ENCODE measurements at places on chromosomes 1 and 21.
A peak's percentile ranks its signal among the peaks of the same experiment; 100 is the strongest.

- DNase-seq: no peak
- H3K4me3 ChIP-seq: no peak overlapping the region
- no peak overlapping the region for H3K27ac ChIP-seq
- no peaks in the 10 kb centered on the region for H3K36me3 ChIP-seq
Measured at GRCh38 chr1:68231627-68232288, 565 bp downstream of the WLS start.

- DNase-seq: no peak
- H3K4me1 ChIP-seq: no peaks in the 10 kb centered on the region
- H3K27ac ChIP-seq: no peak overlapping the region
- H3K36me3 ChIP-seq: peaks cover 3% of the 10 kb centered on the region
- no peak overlapping the region for H3K4me3 ChIP-seq
Measured at GRCh38 chr1:184061396-184062003, 10.0 kb downstream of the TSEN15 start.

DNA sequence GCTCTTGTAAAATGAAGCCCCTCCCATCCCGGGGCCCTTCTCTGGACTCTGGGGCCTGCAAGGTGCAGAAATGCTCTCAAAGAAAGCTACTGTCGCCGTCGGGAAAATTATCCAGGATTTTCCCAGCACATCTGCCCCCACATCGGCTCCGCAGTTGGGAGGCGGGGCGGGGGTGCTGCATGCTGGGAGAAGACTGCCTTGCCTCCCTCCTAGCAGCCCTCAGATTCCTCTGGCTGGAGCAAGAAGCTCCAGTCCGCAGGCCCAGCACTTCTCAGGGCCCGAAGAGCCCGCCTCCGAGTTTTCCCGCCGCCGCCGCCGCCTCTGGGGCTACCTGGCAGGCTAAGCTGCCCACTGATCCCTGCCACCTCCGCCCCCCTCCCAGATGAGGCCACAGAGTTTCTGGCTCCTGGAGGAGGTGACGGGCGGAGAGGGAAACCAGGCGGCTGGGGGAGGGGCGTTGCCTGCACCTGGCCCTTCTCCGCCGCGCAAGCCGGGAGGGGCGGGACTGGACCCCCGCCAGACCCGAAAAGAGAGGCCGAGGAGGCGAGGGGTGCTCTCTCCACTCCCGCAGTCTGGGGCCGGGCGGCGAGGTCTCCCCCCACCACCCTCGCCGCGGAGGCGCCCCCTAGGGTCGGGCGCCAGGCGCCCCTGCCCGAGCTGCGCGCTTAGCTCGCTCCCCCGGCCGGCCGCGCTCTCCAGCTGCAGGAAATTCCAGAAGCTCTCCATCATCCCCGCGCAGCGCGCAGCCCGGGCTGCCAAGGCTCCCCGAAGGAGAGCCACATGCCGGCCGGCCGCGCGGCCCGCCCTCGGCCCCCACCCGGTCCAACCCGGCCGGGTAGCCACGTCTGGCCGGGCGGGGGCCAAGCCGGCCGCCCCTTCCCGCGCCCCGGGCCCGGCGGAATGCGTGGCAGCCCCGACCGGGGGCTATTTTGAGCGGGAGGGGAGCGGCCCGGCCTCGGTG is 28.8 kb downstream of the AHDC1 start:
- H3K4me3 ChIP-seq: no peak overlapping the region
- no peak for DNase-seq

DNA sequence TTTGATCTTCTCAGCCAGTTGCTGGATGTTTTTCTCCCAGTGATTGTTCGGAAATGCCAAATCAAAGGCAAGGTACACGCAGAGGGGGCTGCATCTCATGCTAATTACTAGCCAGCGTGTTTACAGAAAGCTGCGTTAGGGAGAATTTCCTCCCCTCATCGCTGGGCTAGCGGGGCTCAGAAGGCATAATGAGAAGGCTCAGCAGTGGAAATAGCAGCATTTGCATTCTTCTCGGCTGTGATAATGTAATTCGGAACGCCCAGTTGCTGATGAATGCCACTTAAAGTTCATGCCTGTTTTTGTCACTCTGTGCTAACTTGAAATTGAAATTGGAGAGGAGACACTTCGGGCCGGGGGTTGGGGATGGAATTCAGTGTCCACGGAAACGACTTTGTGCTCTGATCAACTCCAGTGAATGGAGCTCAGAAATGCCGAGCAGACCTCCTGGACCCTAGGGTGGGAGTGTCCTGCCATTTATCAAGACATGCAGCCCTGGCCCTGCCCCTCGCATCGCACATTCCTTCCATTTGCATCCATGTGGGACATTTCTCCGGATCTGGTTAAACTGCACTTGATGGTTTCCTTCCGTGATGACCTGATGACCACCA is 313.4 kb upstream of the C1orf174 start:
- H3K27ac ChIP-seq: no peak overlapping the region
- H3K36me3 ChIP-seq: no peaks in the 10 kb centered on the region
- DNase-seq: no peak
- no peak overlapping the region for H3K4me3 ChIP-seq

DNA sequence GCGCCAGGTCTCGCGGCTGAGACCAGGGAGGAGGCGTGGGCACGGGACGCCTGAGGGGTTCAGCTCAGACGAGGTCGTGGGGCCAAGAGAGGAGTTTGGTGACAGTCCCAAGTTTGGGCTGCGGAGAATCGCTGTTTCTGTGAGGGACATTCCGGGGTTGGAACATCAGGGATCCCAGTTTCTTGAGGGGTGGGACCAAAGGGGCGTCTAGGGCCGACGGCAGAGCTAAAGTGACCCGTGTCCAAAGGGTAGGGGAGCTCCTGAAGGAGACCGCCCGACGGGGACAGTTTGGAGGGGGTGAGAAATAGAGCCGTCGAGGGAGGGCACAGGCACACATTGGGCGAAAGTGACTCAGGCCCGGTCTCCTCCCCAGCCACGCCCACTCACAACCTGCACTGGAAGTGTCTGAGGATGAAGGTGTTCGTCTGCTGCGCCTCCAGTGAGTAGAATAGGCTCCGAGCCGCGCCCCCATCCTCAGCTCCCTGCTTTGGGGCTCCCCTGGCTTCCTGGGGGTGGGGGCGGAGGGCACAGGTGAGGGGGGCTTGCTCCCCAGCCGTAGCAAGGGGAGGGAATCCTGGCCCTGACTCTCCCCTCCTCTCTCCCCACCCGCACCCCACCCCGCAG is 7.0 kb downstream of the EFNA3 start:
- peaks cover 35% of the 10 kb centered on the region for H3K27me3 ChIP-seq
- peak; percentile 73 for DNase-seq
- H3K27ac ChIP-seq: peak overlapping the region; percentile 72
- no peaks in the 10 kb centered on the region for H3K36me3 ChIP-seq
- H3K4me3 ChIP-seq: peak overlapping the region; percentile 75

GRCh38 chr1:170340308-170340707 is 191.7 kb upstream of the GORAB start:
- no peaks in the 10 kb centered on the region for H3K36me3 ChIP-seq
- DNase-seq: no peak
- no peaks in the 10 kb centered on the region for H3K27me3 ChIP-seq
- no peaks in the 10 kb centered on the region for H3K4me1 ChIP-seq

DNA sequence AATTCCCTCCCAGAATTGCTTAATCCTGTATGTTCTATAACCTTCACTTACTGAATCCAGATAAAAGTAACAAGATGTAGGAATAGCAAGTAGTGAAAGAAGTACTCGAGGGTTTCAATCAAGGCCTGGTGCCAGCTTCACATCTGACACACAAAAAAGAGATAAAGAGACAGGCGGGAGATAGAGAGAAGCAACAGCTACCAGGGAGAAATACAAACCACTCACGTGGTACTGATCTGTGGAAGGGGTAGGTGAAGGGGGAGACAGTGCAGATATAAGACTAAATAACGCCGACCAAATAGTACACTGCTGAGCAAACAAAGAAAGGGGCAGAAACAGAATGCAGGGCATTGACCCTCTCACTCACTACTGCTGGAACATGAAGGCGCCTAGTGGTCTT is 295.2 kb downstream of the NEGR1 start:
- H3K4me3 ChIP-seq: no peak overlapping the region
- no peaks in the 10 kb centered on the region for H3K36me3 ChIP-seq
- no peaks in the 10 kb centered on the region for H3K27me3 ChIP-seq
- no peak overlapping the region for H3K27ac ChIP-seq
- DNase-seq: no peak
- H3K4me1 ChIP-seq: no peaks in the 10 kb centered on the region

- no peaks in the 10 kb centered on the region for H3K4me1 ChIP-seq
- H3K27ac ChIP-seq: no peak overlapping the region
- no peaks in the 10 kb centered on the region for H3K27me3 ChIP-seq
- no peaks in the 10 kb centered on the region for H3K36me3 ChIP-seq
Measured at GRCh38 chr1:69288416-69288815, 279.3 kb upstream of the LRRC7 start.

DNA sequence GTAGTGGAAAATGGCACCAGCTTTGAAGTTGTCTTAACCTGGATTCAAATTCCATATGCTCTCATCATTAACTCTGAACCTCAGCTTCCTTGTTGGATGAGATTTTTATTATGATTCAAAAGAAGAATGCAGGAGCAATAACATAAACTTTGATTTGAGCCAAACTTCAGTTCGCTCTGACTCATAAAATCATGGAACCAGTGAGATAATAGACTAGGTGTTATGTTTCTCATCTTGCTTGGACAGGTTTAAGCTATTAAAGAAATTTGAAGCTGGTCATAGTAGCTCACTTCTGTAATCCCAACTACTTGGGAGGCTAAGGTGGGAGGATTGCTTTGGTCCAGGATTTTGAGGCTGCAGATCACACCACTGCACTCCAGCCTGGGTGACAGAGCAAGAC is 172.8 kb downstream of the CLEC20A start:
- H3K36me3 ChIP-seq: no peaks in the 10 kb centered on the region
- no peak overlapping the region for H3K27ac ChIP-seq
- no peak for DNase-seq
- H3K4me3 ChIP-seq: no peak overlapping the region
- H3K27me3 ChIP-seq: no peaks in the 10 kb centered on the region

- no peaks in the 10 kb centered on the region for H3K36me3 ChIP-seq
- H3K27me3 ChIP-seq: peaks cover 22% of the 10 kb centered on the region
- H3K27ac ChIP-seq: no peak within 1 kb of the TSS
- H3K4me1 ChIP-seq: peaks cover 3% of the 10 kb centered on the region
- no peak for DNase-seq
- H3K4me3 ChIP-seq: peak within 1 kb of the TSS; percentile 31
Measured at GRCh38 chr1:156368889-156369684, at the start of gene RHBG. Gene RHBG, plus strand, starts transcription at chr1:156369211. Its CDS starts 39 bp downstream, at chr1:156369250.

DNA sequence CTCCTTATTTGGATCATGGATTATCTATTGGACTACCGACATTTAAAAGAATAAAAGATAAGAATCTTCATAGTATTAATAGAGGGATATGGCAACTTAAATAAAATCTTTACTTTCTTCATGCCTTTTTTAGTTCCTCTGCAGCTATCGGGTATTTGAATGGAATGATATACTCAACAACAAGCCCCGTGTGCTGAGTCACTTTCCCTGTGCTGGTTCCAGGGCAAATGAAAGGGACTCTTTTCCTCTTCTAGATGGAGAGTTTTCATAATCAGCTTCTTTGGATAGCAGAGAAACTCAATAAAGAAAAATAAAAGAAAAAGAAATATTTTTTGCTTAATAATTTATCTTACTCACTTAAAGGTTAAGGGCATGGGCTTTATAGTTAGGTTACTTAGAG is 213.7 kb downstream of the LRRC40 start:
- no peak overlapping the region for H3K27ac ChIP-seq
- no peaks in the 10 kb centered on the region for H3K4me1 ChIP-seq
- H3K27me3 ChIP-seq: no peaks in the 10 kb centered on the region
- H3K36me3 ChIP-seq: no peaks in the 10 kb centered on the region

DNA sequence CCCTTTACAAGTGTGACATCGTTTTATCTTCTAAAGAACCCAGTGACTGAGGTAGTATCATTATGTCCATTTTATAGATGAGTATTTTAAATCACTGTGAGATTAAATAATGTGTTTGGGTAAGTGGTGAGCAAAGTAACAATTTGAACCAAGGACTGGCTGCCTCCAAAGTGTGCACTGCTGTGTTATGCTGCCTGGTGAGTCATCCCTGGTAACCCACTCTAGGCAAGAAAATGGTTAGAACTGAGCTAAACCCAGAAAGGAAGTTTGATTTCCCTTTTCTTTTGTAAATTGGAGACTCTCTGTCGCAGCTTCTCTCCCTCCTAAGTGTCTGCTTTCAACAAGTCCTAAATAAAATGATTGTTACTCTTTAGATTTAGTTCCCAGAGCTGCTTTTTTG is 342.8 kb upstream of the KAZN start:
- no peaks in the 10 kb centered on the region for H3K27me3 ChIP-seq
- H3K27ac ChIP-seq: no peak overlapping the region
- H3K4me3 ChIP-seq: no peak overlapping the region
- no peaks in the 10 kb centered on the region for H3K4me1 ChIP-seq
- H3K36me3 ChIP-seq: no peaks in the 10 kb centered on the region

GRCh38 chr1:154094411-154094810 is 60.5 kb downstream of the NUP210L start:
- no peaks in the 10 kb centered on the region for H3K4me1 ChIP-seq
- H3K4me3 ChIP-seq: no peak overlapping the region
- DNase-seq: no peak

- H3K36me3 ChIP-seq: peaks cover 6% of the 10 kb centered on the region
- no peak for DNase-seq
- no peak overlapping the region for H3K4me3 ChIP-seq
- H3K4me1 ChIP-seq: peaks cover 2% of the 10 kb centered on the region
- H3K27ac ChIP-seq: no peak overlapping the region
Measured at GRCh38 chr1:246583448-246584185, 17.4 kb downstream of the CNST start.

DNA sequence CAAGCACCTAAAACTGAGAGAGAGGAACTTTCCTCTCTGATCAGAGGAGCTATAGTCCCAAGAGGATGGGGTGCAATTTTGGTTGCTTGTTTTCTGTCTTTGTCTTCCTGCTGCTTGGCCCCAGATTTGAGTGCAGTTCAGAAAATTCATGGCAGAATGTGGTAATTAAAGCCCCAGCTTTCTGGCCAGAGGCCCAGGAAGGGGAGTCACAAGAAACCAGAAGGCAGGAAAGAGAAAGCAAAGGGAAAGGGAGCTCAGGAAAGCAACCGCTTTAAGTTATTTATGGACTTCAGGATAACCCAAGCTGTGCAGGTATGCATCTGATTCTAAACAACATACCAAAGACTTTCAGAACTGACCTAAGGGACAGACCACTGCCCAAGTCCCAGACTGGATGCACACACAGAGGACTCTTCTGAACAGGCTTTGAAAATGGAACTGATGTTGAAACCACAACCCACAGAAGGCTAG is 88.8 kb downstream of the ST3GAL3 start:
- H3K4me3 ChIP-seq: no peak overlapping the region
- no peak for DNase-seq
- no peaks in the 10 kb centered on the region for H3K4me1 ChIP-seq
- H3K27me3 ChIP-seq: no peaks in the 10 kb centered on the region

DNA sequence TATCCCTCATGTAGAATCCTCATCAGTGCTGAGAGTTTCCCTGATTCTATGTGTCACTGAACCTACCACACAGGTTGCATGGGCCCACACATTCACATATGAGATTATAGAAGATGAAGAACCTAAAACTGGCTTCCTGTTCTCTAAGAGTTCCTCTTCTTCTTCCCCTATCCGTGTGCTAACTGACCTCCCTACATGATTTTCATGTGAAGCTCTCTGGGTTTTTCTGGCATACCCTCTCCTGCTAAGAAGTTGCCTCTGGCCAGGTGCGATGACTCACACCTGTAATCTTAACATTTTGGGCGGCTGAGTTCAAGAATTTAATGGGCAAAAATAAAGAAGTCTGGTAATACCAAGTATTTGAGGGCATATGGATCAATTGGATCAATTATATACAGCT is 5.5 kb upstream of the CD244 start:
- H3K27ac ChIP-seq: no peak overlapping the region
- H3K4me3 ChIP-seq: no peak overlapping the region
- no peak for DNase-seq
- no peaks in the 10 kb centered on the region for H3K36me3 ChIP-seq
- H3K4me1 ChIP-seq: no peaks in the 10 kb centered on the region
- no peaks in the 10 kb centered on the region for H3K27me3 ChIP-seq

Data from effector memory CD4-positive, alpha-beta T cell (primary cell).